Activated CD4-positive, alpha-beta T cell treated with anti-CD3 and anti-CD28 coated beads for 1 hour (primary cell): ENCODE measurements at places on chromosomes 6 and 20.

GRCh38 chr6:33091957-33092356 is 16.2 kb downstream of the HLA-DPB1 start:
- peak; percentile 37 for DNase-seq

- DNase-seq, result no peak
Measured at GRCh38 chr6:52826513-52826912, 14.1 kb downstream of the GSTA5 start.

GRCh38 chr20:23021541-23021940 is 13.6 kb upstream of the SSTR4 start:
- DNase-seq, result no peak

DNA sequence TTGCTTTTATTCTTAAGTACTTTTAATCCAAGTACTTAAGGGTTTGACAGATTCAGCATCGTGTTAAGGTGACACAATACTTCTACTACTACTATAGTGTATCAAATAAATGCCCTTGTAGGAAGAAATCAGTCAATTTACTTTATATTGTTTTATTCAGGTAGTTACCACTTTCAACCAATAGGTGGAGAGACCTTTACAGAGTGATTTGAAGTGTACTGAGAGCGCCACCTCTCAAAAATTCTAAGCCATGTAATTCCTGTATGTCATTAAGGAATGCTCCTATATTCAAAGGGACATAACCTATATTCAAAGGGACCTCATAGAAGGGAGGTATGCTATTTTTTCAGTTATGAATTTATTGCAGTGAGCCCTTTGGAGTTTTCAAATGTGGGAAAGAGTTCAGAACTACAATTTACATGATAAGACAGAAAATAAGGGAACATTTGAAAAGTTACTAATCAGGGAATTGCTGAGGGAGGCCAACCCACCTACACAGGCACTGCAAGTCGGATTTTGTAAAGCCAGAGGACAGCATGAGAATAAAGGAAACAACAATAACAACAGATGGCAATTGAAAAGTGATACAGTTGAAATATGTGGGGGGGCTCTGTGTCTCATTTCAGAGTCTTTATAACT is 955.6 kb downstream of the TBC1D32 start:
- no peak for DNase-seq

DNA sequence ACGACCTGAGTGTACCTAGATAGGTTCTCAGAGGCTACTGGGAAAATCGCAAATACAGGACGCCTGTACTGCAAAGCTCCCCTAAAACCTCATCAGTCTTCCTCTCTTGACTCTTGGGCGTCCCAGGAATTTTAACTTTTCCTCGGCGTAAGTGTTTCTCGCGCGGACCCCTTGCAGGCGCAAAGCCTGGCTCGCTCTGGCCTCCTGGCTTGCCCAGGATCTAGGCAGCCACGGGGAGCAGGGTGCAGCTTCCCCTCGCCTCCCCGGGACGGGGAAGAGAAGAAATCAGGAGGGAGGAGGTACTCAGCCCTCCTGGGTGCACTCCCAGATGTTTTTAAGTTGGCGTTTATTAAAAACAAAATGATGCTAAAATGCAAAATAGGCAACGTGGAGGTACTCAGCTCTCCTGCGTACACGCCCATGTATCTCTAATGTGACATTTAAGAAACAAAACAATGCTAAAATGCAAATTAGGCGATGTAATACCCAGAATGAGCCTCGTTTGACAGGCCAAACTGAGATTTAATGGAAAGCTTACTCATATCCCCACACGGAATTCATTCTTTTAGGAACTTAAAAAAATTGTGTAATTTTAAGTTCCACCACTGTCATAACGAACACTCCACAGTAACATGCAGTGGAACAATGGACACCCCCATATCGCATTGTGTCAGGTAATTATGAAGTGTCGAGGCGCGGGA is 1.6 kb upstream of the SOBP start:
- DNase-seq, result no peak

- no peak for DNase-seq
Measured at GRCh38 chr20:32449890-32450401, 91.8 kb downstream of the ASXL1 start.

DNA sequence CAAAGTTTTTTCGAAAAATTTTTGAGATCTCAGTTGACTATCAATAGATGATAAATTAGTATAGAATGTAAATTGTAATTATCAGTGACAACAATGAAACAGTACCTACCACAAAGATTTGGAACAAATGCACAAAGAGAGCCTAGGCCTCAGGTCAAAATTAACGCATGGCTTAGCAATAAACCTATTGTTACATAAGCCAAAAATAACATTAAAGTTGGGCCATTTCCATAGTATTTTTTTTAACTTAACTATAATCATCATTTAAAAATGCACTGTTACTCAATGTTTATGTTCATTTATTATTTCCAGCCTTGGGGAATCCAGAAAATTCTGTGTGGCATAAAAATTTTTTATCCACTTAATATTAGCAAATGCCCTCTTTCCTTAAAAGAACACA is 117.0 kb downstream of the EPB41L2 start:
- DNase-seq, result no peak

DNA sequence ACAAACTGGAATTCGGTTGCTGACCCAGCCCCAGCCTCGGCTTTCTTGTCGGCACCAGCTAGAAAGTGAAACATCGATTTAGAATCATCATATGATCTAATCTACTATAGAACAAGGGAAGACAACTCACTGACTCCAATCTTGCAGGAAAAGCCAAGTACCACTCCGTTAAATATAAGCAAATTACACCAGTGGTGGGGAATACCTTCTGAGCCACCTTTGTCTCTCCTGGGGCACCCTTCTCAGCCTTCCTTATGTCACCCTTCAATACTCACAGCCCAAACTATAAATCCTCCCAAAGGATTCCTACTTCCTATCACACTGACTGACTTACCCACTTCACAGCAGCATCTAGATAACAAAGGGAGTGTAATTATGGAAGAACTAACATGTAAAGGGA is 7.5 kb downstream of the RPS10 start:
- no peak for DNase-seq

DNA sequence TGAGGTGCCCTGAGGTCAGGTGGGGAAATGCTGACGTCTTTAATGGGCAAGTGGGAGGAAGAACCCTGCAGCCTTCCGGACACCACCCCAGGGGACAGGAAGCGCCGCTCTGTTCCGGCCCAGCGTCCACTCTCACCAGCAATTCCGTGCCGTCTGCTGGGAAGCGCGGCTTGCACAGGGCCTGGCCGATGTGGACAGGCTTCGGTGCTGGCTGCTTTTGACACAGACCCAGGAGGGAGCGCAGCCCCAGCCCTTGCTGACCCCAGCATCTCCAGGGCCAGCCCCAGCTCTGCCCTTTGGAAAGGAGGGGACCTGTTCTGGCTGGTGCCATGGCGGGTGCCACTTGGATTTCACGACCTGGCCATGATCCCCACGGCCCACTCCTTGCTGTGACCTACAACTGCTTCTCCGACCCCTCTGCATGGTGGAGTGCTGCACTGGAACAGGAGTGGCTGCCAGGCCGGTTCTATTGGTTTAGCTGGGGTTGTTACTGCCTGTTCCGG is 123.2 kb downstream of the DLL1 start:
- no peak for DNase-seq

DNA sequence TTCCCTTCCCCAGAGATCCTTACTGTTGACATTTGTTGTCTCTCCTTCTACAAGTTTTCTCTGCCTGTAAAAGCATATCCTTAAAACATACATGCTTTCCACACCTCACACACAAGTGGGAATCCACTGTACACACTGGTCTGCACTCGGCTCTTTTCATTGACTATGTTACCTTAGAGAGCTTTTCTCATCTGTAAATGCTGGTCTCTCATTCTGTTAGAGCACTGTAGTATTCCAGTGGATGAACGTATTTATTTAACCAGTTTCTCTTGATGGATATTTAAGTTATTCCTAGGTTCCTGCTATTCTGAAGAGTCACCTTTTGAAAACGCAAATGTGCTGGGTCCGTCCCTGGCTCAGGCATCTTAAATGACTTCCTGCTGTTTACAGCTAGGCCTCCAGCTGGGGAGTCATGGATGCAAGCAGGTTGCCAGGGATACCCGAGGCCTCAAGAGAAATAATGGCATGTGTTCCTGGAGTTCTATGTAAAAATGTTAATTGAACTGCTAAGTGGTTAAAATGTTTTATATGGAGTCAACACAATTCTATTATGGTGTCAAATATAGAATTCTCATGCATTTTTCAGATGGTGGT is 61.1 kb upstream of the TGM3 start:
- no peak for DNase-seq

DNA sequence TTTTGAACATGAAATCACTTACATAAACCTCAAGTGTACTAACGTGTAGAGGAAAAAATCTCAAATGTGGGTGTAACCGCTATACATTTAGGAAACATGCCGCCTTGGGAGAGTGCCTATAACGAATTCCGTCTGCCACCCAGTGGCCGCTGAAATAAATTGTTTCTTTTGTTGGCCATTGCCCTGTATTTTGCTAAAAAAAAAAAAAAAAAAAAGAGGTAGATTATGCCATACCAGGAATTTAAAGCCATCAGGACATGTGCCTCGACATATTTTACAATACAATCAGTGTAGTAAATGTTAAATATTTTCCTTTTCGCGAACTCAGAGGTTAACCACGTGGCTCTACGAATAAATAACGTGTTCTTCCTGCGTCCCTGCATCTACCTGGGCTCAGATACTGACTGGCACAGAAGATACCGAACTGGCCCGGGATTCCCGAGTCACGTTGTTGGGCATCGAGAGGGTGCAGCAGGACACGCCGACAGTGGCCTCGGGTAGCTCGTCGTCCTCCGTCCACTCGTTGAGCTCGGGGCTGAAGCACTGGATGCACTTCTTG is 14.3 kb downstream of the KLHL31 start:
- peak; percentile 46 for DNase-seq

DNA sequence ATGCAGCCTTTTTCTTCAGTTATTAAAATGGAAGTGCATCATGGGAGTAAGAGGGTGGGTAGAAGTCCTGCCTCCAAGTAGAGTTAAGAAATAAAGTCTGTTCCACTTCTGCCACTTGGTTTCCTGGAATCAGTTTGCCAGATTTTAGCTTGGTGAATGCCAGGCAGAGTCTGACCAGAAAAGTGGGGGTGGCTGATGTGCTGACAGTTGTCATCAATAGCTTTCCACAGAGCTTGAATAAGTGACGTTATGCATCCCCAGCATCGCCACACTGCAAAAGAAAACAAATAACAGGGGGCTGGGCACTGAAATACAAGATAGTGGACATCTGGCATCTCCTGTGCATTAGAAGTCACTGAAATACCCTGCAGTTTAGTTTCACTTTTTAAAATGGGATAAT is 30.8 kb upstream of the CEP162 start:
- DNase-seq, result no peak

DNA sequence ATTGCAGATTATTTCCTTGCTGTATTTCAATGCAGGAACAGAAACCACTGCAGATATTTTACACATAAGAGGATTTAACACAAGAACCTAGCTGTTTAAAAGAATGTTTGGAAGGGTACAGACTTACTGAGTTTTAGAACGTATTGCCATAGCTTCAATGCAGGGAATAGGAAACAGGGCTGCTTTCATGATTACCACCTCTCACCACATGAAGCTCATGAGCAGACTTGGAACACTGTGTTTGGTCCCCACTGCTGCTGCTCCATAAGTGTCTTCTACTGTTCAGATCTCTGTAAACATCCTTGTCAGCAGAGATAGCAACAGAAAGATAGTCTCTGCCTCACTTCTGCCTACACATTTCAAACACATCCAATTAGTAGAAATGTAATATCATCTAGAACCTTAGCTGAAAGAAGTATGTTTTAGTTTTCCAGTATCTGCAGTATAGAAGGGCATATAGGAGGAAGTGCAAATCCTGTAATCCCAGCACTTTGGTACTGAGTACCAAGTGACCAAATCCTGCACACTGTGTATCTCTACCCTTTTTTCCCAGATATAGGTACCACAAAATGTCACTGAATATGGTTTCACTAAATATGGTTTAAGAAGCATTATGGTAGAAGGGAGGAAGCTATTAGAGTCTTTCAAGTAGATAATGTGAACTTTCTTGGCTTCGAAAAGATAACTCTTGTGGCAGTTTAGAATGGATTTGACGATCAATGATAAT is 51.9 kb downstream of the STXBP5 start:
- DNase-seq, result no peak

GRCh38 chr6:85676086-85676729 is 33.5 kb upstream of the SYNCRIP start:
- no peak for DNase-seq

DNA sequence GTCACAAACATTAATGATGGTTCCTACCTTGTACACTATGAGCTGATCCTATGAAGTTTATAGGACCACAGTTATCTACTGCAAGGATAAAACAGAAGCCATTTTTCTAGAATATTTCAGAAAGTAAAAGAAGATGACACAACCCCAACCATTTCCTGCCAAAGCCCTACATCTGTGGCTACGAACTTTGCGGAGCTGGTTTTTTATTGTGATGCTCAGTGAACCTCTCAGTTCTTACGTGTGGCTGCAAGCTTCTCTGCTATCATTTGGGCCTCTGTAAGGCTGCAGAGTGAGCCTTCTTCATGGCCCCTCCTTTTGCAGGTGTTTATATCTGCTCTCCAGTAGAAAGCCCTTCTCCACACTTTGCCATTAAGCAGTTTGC is 17.8 kb upstream of the TAGAP start:
- peak; percentile 32 for DNase-seq

DNA sequence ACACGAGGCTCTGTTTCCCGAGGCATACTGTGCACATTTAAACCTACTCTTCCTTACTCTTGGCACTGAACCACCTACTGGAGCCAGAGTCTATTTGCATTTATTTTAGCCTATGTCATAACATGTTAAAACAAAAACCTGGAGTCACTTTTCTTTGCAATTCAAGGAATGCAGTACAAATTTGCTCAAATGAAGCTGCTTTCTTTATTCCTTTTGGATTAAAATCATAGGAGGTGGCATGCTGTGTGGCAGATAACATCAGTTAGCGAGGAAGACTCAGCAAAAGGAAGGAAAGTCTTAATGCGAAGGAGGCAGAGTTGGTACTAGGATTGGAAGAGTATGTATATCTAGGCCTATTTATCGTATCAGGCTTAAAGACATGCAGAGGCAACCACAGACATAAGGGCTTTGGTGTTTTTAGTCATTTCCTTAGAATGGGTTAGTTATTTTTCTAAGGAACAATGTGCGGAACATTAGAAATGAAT is 92.9 kb downstream of the SAMD3 start:
- no peak for DNase-seq

DNA sequence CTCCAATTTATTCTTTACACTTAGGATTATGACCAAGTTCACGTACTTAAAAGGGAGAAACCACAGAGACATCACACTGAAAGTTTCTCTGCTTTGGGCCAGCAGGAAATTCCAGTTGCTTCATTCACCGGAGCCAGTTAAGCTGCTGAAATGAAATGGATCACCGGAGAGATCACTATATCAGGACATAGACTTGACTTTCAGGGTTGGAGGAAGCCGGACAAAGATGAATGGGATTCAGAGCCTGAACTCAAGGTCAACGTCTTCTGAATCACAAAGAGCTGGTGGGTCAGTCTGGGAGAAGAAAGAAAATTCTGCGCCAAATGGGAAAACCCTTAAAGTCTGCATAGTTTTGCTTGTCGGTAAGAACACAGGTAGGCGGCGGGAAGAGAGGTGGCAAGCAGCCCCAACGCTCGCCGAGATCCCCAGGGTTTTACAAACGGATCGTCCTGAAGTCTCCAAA is 81.9 kb upstream of the CCDC28A start:
- DNase-seq, result no peak
